Pulmonary artery endothelial cell (primary cell): ENCODE measurements at places on chromosomes 1 and 21. TPM values are rescaled to one million over a fixed set of nuclear protein-coding genes. Genes with fewer than 3 reads are reported as not detected.

- no peak for DNase-seq
These were observed 317.6 kb upstream of the PROX1 start for GRCh38 chr1:213669964-213670691.

GRCh38 chr1:150563340-150564038 lies 14.3 kb downstream of the ADAMTSL4 start:
- no peak for DNase-seq

DNA sequence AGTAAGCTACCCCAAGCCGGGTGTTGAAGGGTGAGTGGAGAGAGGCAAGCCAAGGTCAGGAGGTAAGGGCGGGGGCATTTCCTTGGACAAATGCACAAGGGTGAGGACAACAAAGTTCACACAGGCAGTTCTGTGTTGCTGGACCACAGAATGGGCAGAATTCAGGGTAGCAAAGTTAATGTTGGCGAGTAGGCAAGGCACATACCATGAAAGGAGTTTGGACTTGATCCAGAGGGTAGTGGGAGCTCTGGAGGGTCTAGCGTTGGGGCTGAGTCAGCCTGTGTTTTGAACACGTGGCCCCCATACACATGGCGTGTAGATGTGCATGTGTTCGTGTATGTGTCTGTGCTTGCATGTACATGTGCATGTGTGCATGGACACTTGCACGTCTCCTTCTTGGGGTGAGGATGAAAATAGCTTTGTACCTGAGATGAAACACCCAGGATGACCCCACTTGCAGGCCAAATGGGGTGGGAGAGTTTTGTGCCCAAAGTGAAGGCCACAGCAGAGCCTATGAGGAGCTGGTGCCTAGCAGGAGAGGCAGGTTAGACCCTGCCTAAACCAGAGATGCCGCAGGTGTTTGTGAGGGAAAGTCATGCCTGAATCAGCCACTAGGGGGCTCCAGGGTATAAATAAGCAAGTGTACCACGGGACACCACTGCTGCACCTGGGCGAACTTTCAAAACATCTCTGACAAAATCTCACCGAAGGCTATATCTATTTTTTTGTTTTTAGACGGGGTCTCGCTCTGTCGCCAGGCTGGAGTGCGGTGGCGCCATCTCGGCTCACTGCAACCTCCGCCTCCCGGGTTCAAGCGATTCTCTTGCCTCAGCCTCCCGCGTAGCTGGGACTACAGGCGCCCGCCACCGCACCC lies 21.8 kb downstream of the SLC27A3 start:
- DNase-seq, result no peak

GRCh38 chr1:24302209-24302611 lies 16.9 kb upstream of the GRHL3 start:
- no peak for DNase-seq

DNA sequence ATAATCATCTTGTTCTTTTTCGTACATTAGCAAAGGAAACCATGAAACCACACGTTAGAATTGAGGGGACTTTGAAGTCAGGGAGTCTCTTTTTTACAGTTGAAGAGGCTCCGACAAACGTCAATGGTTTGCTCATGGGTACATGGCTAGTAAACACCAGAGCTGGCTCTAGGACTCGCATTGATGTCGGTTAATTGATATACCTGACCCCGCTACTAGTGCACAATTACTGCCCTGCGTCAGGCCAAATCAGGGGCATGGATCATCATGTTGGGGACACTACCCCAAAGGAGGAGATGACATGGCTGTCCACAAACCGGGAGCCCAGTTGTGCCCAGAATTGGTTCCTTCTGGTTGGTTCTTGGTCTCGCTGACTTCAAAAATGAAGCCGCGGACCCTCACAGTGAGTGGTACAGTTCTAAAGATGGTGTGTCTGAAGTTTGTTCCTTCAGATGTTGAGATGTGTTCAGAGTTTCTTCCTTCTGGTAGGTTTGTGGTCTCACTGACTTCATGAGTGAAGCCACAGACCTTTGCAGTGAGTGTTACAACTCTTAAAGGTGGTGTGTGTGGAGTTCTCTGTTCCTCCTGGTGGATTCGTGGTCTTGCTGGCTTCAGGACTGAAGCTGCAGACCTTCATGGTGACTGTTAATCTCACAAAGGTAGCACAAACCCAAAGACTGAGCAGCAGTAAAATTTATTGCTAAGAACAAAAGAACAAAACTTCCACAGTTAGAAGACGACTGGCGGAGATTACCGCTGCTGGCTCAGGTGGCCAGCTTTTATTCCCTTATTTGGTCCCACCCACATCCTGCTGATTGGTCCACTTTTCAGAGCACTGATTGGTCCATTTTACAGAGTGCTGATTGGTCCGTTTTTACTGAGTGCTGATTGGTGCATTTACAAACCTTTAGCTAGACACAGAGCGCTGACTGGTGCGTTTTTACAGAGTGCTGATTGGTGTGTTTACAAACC lies 126.9 kb upstream of the ERRFI1 start:
- no peak for DNase-seq

Gene RHBDL2
- total RNA-seq, result 0.33 and 1.1 TPM in 2 replicates

DNA sequence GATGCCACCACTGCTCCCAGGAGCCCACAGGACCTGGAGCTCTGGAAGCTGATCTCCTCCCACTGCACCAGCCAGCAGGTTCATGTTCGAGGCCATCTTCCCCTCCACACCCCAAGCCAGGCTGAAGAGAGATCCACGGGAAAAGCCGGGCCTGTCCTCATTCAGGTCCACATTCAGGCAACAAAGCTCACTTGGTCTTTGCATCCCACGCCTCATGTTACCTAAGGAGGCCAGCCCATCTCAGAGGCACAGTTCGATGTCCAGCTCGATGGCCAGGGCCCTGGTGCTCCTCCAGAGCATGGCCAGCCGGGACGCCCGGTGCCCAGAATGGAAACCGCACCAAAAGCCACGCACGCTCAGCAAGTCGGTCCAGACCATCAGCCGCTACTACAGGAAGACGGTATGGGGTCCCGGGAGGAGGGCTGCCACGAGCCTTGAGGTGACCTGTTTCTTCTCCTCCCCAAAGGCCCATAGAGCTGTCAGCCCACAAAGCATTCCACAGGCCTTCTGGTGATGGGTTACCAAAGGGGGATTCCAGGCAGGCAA lies at the start of gene CCDC27:
Gene CCDC27, plus strand, starts transcription at position 51 of the 546 bp plus-strand sequence. Its CDS starts 32 bp downstream, at position 83.
- no peak for DNase-seq

Gene ADGRL2
- total RNA-seq, result 52.0 and 64.4 TPM in 2 replicates

GRCh38 chr1:51316113-51316845 lies 14.1 kb downstream of the TTC39A start:
- DNase-seq, result no peak

Gene GNAT2
- 0.26 and 0.42 TPM in 2 replicates for total RNA-seq

Gene C1orf185
- total RNA-seq, result not detected in 2 replicates

GRCh38 chr1:28111157-28111556 lies 22.7 kb upstream of the EYA3 start:
- no peak for DNase-seq

GRCh38 chr1:24554714-24555113 lies 1.2 kb upstream of the NCMAP start:
- no peak for DNase-seq

- DNase-seq, result no peak
These were observed 36.2 kb downstream of the TLR5 start for GRCh38 chr1:223106856-223107255.

GRCh38 chr1:85027242-85027983 lies 20.9 kb downstream of the MCOLN3 start:
- no peak for DNase-seq

DNA sequence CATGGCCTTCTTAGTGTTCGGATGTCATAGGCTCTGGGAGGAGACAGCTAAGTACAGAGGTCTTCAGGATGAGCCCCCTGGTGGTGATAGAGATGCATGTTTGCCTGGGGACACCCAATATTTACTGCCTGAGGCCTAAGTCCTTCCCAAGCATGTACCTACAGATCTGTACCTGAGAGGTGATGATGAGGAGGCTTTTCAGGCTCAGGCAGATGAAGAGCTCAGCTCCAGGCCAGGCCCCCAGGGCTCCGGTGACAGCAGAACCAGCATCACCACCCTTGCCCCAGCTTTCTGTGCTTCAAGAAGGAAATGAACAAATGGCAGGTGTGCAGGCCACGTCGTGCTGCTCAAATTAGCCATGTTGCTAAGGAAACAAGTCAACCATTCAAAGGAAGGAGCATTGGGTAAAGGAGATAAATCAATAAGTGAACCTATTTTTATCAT lies 21.1 kb downstream of the CACNA1E start:
- DNase-seq, result no peak

GRCh38 chr21:41630917-41631316 lies 123.0 kb upstream of the TMPRSS2 start:
- no peak for DNase-seq

GRCh38 chr1:3939242-3940080 lies 39.4 kb upstream of the C1orf174 start:
- no peak for DNase-seq

- DNase-seq, result no peak
These were observed 78.9 kb downstream of the CD247 start for GRCh38 chr1:167439301-167439988.

GRCh38 chr1:21579791-21580190 lies 70.6 kb downstream of the ALPL start:
- DNase-seq, result no peak

Gene RHOU
- total RNA-seq, result 0.79 and 1.7 TPM in 2 replicates

DNA sequence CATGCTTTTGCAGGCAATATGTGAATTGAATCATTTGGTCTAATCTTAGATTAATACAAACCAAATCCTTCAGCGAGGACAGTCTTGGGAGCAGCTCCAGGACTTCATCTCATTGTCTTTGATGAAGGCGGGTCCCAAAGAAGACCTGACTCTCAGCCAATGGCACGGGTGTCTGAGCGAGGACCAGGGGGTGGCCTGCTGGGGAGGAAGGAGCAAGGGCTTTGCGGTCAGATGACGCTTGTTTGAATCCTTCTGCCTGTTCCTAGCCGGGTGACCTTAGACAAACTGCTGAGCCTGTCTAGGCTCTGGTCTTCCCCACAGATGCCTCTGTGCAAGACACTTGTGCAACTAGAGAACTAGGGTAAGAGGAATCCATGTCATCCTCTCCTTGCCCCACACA lies 312.1 kb upstream of the VAMP3 start:
- DNase-seq, result no peak

Gene IGSF21
- not detected in 2 replicates for total RNA-seq

Gene CTSS
- 31.1 and 33.7 TPM in 2 replicates for total RNA-seq

Gene SAMD11
- 0.07 and 0.14 TPM in 2 replicates for total RNA-seq

Gene EPRS1
- total RNA-seq, result 166 and 189 TPM in 2 replicates

- DNase-seq, result no peak
These were observed 185.8 kb downstream of the PCP4 start for GRCh38 chr21:40053007-40053406.

Gene ACTL8
- total RNA-seq, result not detected in 2 replicates
